ENCODE measurements at places on chromosomes 4 and X.

- DNase-seq = no peak
These were observed 69.3 kb downstream of the HHIP start for GRCh38 chr4:144715230-144715629.

GRCh38 chr4:158649111-158649680 lies 22.5 kb downstream of the C4orf46 start:
- DNase-seq = no peak

DNA sequence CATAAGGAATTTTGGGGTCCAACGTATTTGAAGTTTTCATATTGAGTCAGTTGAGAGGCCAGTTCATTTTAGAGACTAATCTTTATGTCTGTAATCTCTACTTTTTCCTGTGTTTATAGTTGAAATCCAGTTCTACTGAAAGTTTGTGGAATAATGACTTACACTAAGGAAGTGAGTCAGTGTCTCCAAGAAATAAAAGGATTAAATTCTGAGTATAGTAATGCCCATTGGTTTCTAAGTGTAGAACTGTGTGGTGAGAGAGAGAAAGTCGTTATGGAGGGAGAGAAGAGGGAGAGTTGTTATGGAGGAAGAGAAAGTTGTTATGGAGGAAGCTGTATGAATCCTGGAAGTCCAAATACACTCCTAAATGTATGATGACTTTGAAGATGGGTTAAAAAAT lies 264.6 kb upstream of the HAND2 start:
- no peak for DNase-seq

- no peak for DNase-seq
These were observed 8.4 kb upstream of the VSIG1 start for GRCh38 chrX:108036298-108036973.

DNA sequence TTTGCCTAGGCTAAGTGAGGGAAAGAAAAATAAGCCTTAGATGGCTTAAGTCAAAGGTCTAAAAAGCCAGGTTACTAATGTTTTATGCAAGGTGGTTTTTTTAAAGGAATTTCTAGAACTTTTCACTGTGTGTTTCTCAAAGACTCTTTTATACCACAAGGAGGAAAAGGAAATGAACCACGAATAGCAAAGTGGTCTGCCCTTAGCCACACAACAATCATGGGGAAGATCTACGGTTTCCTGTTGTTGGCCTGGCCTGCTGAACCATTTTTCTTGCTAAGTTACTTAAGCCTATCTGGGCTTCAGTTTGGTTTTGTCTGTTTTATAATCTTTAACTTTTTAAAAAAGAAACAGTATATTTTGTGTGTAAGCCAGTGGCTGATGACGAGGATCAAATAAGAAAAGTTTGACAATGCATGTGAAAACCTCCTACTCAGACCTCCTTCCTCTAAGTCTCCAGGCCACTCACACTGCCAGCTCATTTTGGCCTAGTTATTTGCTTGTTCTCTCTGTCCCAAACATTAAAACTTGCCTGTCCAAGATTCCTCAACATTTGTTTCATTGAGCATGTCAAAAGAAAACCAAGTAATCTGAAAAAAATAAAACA lies 56.7 kb upstream of the COL25A1 start:
- no peak for DNase-seq

GRCh38 chr4:158895797-158896576 lies 127.2 kb downstream of the FNIP2 start:
- DNase-seq = no peak

- no peak for DNase-seq
These were observed 489.7 kb downstream of the PCDH10 start for GRCh38 chr4:133638751-133639150.

GRCh38 chr4:73311428-73311827 lies 52.8 kb upstream of the ANKRD17 start:
- no peak for DNase-seq

- no peak for DNase-seq
These were observed 21.3 kb upstream of the SULT1B1 start for GRCh38 chr4:69781458-69782418.

DNA sequence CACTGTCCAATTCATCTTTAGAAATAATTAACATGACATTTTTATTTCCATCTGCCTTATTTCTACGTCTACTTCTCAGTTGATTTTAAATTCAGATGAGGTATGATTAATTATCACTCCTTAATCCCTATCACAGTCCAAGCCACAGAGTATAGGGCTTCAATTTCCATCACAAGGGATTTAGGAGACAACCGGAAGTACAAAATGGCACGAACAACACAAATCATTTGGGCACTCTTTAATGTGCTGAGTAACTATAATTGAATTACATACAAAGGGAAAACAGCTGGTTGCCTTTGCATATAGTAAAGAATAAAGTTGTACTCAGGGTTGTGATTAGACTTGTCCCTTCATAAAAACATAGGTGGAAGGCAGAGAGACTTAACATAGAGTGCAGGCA lies 290.4 kb upstream of the MAGEB16 start:
- DNase-seq = no peak

- no peak for DNase-seq
These were observed 29.8 kb upstream of the SMARCAD1 start for GRCh38 chr4:94177822-94178221.

GRCh38 chrX:71546879-71547278 lies 14.0 kb downstream of the OGT start:
- no peak for DNase-seq

GRCh38 chr4:184896868-184897715 lies 71.3 kb upstream of the ACSL1 start:
- DNase-seq = no peak

DNA sequence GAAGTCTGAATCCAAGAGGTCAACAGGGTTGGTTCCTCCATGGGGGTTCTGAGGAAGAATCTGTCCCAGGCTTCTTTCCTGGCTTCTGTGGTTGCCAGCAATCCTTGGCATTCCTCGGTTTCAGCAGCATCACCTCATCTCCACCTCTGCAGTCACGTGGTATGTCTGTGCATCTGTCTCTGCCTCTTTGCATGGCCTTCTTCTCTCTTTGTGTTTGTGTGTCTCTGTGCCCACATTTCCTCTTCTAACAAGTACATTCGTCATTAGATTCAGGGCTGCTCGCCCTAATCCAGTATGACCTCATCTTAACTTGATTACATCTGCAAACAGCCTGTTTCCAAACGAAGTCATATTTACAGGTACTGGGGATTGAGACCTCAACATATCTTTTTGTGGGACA lies 114.0 kb downstream of the BCOR start:
- no peak for DNase-seq

- no peak for DNase-seq
These were observed 8.0 kb upstream of the FGFRL1 start for GRCh38 chr4:1003271-1004070.

GRCh38 chrX:55524487-55524886 lies 34.8 kb upstream of the USP51 start:
- no peak for DNase-seq

- no peak for DNase-seq
These were observed 302.7 kb downstream of the PACRGL start for GRCh38 chr4:21002976-21003375.

GRCh38 chrX:15645266-15645665 lies 19.3 kb downstream of the CLTRN start:
- no peak for DNase-seq

GRCh38 chr4:150181536-150181935 lies 103.3 kb downstream of the DCLK2 start:
- DNase-seq = no peak

GRCh38 chr4:95027905-95028618 lies 270.3 kb downstream of the BMPR1B start:
- no peak for DNase-seq

GRCh38 chr4:63817196-63817865 lies 591.9 kb downstream of the TECRL start:
- no peak for DNase-seq

- no peak for DNase-seq
These were observed 53.8 kb upstream of the ABCG2 start for GRCh38 chr4:88212253-88212561.

DNA sequence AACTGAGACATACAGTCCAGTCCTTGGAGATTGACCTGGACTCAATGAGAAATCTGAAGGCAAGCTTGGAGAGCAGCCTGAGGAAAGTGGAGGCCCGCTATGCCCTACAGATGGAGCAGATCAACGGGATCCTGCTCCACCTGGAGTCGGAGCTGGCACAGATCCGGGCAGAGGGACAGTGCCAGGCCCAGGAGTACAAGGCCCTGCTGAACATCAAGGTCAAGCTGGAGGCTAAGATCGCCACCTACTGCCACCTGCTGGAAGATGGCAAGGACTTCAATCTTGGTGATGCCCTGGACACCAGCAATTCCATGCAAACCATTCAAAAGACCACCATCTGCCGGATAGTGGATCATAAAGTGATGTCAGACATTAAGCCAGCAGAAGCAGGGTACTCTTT lies 20.4 kb upstream of the FRMPD3 start:
- DNase-seq = no peak

DNA sequence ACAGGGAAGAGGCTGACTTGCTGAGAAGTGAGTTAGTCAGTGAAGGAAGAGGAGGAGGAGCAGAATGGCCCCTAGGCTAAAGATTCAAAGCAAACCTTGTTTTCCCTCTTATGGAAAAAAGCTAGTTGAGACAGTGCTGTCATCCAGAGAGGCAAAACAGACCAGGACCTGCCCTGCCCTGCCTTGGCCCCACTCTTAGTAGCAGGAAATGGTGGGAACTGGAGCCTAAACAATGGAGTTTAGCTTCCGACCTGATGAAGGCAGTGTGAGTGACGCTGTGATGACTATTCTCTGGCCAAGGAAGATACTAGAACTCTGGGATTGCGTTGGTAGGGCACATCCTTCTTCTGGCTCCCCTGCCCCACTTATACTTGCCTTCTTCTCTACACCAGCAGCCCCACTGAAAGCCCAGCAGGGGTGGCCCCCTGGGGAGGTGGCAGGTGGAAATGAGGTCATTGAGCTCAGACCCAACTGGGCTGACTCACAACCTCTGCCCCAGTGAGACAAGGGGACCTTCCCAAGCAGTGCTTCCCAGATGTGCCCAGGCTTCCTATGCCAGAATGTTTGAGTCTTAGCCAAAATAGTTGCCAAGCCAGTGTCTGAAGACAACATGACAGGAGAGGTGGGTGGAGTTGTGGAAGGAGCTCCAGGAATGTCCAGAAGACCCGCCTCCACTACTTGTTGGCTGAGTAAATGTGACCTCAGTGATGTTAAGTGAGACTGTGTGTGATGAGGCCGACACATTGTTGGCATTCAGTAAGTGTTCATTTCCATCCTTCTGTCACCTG lies 38.8 kb downstream of the MSN start:
- no peak for DNase-seq

- no peak for DNase-seq
These were observed 67.7 kb upstream of the FAM9A start for GRCh38 chrX:8868906-8869305.

DNA sequence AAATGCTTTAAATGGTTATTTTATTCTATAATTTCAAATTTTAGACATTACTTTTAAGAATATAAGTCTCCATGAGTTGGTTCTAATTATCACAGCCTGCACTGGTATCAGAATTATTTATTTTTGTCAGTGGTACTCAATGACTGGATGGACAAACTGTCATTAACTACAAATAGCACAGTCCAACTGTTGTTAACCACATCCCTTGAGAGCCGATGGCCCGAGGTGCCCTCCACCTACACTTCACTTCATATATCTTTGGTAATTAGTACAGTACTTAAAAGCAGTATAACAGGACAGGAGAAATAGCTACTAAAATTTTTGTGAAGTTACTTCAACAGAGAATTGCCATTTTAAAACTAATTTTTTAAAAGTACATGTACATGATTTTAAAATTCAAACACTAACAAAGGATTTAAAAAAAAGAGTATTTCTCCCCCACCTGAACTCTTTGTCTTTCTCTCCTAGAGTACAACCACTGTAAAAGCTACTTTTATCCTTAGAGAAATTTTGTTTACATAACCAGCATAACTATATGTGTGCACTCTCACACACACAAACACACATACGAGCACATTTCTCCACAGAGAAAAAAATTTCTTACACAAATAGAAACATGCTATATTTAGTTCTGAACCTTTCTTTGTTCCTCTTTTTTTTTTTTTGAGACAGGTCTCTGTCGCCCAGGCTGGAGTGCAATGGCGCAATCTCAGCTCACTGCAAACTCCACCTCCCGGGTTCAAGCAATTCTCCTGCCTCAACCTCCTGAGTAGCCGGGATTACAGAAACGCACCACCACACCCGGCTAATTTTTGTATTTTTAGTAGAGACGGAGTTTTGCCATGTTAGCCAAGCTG lies 6.5 kb downstream of the TIFA start:
- no peak for DNase-seq

DNA sequence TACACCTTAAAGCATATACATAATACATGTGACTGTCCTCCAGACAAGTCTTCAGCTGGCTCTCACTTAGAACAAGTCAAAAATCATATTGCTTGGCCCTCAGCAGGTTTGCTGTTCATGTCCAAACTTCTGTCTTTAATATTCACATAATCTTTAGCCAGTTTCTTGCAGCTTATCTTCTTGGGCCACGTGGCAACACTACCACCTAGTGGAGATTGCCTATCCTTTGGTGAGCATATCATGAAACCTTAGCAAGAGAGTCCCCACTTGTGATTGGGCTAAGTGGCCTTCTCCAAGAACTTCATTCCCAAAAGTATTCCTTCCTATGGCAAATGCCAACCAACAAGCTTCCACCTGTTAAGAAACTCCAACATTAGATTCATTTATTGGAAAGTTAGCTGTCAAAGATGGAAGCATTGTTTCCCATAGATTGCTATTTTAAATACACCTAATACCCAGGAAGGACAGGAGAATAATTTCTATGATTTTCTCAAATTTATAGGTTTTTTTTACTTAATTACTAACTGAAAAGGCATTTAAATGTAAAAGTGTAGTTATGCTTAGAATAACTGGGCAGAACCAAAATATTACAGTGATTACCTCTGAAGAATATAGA lies 231.9 kb upstream of the INTU start:
- DNase-seq = no peak

DNA sequence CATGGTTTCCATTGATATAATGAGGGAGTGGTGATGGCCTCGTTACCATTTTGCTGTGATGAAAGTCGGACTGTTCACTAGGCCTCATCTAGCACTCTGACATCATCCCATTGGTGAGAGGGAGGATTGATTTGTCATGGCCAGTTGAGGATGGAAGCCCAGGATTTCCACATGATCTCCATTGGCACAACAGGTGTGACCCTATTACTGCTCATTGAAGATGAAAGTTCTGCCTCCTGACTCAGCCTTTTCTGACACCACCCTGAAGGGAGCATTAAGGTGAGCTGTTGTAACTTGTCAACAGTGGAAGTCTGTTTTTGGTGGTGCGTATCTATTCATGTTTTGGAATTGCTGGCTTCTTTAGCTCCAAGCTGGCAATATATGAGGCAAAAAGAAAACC lies 144.2 kb downstream of the PABPC4L start:
- DNase-seq = no peak

DNA sequence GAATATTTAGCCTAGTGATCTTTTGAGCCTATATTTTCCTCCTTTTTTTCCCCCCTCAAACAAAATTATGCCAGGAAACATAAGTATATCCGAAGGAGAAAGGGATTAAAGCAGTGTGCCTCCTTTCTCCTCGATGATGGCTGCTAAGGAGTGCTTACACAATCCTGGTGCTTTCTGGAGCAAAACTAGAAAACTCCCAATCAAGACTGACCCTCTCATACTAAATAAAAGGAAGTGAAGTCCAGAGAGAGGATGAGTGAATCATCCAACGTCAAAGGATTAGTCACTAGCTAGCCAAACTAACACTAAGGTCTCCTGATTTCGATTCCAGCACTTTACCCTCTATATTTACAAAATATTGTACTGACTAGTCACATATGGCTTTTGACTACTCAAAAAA lies 146.8 kb downstream of the PPP3CA start:
- DNase-seq = no peak

GRCh38 chr4:83113429-83113786 lies 1.1 kb downstream of the PLAC8 start:
- no peak for DNase-seq
